ENCODE measurements at places on chromosomes 1 and 21.

- no peak for DNase-seq
Measured at GRCh38 chr1:95195046-95195445, 39.0 kb upstream of the RWDD3 start.

DNA sequence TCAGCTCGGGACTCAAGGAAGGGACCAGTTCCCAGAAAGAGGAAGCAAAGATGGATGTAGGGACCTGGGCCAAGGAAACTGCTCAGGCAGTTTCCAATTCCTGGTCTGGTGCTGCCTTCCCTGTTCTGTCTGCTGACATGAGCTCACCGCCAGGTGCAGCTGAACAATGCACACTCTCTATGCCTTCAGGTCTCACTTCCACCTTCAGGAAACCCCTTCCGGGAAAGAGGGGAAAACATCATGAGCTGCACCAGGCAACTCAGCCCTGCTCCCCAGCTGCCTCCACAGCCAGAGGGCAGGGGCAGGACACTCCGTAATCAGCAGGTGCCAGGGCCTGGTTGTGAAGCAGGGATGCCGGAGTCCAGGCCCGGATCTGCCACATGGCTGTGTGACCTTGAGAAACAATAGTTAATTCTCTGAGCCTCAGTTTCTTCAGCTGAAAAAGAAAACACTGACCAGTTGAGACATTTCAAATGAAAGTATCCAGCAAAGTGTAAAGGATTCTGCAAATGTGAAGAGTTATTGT, 27.8 kb downstream of the SMIM12 start:
- no peak for DNase-seq

GRCh38 chr1:46550751-46551231, 656 bp downstream of the KNCN start:
- DNase-seq, result no peak

- DNase-seq, result no peak
Measured at GRCh38 chr1:199313444-199313843, 674.6 kb downstream of the PTPRC start.

GRCh38 chr1:191536791-191537429, 621.4 kb upstream of the RGS18 start:
- DNase-seq, result no peak

GRCh38 chr1:192983349-192983980, 75.7 kb downstream of the UCHL5 start:
- DNase-seq, result no peak

GRCh38 chr1:35029761-35030160, 2.0 kb downstream of the ZMYM6 start:
- no peak for DNase-seq

GRCh38 chr1:241848686-241849344, 811 bp downstream of the EXO1 start:
- no peak for DNase-seq

DNA sequence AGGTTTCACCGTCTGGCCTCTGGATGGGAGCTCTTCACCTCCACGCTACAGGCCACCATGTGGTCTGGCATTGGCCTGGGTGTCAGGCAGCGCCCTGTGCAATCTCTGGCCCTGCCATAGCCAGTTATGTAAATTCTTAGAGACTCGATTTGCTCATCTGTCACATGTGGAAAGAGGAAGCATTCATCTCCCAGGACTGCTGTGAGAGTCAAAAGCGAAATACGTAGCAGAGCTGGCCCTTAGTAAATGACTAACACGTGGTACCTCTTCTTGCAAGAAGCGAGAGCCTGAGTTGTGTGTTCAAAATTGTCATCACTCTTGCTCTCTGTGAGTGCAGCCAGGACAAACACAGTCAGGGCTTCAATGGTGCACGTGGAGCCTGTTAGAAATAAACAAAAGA, 159.0 kb upstream of the BACE2 start:
- DNase-seq, result no peak

GRCh38 chr1:31572323-31573104, 3.8 kb upstream of the TINAGL1 start:
- no peak for DNase-seq

DNA sequence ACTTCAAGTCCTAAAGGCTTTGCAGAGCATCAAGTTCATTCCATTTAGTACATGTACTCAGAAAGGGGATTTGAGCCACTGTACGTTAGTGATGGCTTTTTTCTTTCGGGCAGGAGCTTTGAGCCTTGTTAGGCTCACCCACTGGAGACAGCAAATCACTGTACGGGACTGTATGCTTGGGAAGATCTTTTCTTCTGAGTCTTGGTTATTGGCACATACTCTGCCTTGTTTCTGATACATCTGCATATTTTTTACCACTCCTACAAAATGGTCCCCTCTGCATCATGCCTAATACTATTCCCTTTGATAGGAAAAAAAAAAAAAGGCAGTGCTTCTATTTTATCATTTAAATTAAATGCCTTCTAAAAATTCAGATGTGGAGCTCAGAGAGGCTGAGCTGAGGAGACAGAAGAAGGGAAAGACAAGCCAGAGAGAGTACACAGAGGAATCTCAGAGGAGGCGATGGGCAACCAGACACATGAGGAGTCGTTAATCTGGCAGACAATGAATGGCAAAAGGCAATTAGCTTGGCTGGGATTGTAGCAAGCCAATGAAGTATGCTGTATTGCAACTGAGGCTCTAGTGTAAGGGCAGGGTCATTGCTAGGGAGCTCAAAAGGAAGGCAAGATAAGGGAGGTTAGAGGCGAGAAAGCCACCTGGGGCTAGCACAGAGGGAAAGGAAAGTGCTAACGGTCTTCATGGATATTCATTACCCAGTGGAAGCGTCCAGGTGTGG, 39.4 kb downstream of the PHC2 start:
- no peak for DNase-seq

GRCh38 chr1:220684890-220685289, 5.3 kb upstream of the C1orf115 start:
- DNase-seq, result no peak

GRCh38 chr1:246809473-246809872, 85.3 kb downstream of the SCCPDH start:
- DNase-seq, result no peak

DNA sequence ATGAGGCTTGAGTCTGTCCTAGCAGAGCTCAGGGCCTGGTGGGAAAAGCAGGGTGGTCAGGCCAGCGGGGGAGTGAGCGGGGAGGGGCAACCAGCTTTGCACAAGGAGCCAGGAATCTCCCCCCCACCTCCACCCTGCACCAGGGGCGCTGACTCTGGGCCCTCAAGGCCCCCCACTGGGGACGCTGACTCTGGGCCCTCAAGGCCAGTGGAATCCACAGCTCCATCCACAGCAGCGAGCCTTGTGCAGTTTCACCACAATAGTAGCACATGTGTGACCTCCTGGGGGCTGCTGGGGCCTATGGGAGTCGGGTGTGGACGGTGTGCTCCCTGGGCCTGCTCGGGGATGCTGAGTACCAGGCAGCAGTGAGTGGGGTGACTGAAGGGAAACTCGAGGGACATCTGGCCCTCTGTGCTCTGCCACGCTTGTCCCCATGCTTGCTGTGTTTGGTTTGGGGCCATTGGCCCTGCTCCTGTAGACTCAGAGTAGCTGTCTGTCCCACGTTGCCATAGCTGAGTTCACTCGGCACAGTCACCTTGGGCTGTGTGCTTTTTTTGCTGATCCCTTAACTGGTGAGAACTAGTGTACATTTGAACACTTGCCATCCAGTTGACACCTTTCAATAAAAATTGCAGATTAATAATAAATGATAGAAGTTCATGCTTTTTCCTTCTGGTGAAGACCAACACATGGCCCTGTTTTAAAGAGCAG, 89.2 kb downstream of the ADARB1 start:
- no peak for DNase-seq
